ENCODE measurements at places on chromosomes 12 and 14.
A peak's percentile ranks its signal among the peaks of the same experiment; 100 is the strongest.

- no peak for DNase-seq
Observed at GRCh38 chr12:10363914-10364814, 25.7 kb downstream of the KLRK1 start.

DNA sequence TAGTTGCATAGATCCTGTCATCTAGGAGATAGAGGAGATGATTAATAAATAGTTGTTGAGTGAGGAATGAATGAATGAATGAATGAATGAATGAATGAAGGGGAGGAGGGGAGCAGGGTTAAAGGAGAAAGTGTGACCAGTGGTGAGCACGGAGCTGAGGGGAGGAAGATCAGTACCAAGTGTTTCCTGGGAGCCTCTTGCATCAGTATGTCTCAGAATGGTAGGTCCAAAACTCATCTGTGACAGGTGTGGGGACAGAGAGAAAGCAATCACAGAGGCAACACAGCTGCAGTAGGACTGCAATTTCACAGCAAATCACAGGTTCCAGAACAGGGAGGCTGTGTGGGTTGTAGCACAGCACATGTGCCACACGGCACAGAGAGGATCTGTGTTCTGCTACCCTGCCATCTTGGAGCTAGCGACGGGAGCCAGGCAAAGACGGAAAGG, 14.5 kb upstream of the TNFRSF1A start:
- DNase-seq, result no peak

GRCh38 chr12:21801522-21802288, 27.2 kb upstream of the KCNJ8 start:
- no peak for DNase-seq

DNA sequence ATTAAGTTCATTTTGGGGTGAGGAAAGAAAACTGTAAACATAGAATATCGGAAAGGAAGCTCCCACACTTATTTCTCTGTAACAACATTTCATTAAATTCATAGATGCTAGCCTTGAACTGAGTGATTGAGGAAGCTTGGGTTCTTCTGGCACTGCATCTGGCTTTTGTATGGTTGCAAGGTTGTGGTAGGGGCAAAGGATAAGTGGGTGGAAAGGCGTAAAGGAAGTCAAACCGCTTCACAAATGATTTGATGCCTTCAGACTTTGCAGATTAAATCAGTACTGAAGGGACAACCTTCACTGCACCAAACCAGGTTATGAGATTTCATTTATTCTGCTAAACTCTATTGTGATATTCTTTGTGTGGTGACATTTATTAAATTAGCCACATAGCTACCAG, 28.1 kb upstream of the PAX9 start:
- DNase-seq, result no peak

DNA sequence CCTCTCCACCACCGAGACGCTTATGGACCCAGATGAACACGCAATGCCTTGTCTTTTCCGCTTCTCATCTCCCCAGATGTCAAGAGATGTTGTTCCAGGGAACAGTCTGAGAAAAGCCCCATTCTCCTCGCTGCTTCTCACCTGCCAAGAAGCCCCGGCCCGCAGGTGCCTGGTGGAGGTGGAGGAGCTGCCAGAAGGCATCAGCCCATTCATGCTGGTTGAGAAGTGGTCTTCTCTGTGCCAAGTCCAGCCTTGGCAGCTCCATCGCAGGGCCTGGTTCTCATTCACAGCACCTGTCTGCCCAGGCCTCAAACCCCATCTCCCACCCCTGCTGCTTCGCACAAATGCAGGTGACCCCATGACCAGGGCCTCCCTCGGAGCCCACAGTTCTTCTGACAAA, 42.3 kb upstream of the TMEM263 start:
- DNase-seq, result no peak

DNA sequence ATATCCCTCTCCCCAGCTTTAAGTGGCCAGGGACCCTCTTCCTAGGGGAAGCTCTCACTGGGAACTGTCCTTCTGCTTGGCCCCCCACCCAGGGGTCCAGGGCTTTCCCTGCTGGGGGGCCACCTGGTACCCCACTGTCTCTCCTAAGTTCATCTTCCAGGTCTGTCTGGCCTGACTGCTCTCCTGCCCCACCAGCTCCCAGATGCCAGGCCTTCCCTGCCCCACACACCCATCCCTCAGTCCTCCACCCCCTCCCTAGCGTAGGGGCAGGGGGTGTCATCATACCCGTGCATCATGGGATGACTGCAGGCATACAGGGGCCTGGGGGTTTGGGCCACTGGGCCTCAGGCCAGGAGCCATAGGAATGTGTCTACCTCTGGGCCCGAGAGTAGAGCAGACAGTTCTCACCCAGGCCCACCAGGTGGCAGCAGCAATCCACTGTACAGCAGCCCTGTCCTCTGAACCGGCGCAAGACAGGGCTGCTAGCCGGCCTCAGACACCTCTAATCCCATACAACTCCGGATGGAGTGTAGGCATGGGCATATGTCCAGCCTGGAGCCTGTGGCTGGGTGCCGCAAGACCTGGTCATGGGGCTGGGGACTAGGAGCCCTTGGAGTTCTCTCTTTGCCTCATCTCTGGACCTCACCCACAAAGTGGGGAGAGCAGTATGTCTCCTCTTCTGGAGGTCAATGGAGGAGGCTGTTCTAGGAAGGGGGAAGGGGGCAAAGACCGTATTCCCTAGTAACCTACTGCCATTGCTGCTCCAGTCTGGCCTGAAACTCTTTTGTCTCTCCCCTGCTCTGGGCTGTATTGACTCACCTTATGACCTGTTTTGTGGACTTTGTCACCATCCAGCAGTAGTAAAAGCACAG, 10.0 kb upstream of the SMARCD1 start:
- DNase-seq, result peak; percentile 88

DNA sequence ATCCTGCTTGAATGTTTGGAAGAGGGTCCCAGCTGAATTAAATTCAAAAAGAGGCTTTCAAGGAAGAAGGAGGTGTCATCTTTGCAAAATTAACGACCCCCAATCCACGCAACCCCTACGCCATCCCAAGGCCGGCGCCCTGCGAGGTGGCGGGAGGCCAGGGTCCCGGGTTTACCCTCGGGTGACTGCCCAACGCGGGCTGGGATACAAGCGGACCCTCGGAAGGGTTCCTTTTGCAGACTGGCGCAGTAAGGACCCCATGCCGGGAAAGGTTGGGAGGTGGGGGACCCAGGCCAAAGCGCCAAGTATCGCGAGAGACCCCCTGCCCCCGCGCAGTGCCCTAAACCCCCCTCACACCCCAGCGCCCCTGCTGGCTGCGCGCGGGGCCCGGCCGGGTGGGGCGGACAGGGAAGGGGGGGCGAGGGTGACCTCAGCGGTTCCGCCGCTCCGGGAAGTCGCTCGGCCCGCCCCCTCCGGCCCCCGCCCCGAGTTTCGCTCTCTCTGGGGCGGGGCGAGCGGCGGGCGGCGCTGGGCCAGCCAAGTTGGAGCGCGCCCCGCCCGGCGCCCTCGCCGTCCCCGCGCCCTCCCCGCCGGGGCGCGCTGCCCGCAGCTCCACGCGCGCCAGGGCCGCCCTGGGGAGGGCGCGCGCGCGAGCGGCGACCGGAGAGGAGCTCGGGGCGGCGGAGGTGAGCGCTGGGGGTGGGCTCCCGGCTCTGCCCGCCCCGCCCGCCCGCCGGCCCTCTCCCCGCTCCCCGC, 708 bp upstream of the ZBTB42 start:
- no peak for DNase-seq

DNA sequence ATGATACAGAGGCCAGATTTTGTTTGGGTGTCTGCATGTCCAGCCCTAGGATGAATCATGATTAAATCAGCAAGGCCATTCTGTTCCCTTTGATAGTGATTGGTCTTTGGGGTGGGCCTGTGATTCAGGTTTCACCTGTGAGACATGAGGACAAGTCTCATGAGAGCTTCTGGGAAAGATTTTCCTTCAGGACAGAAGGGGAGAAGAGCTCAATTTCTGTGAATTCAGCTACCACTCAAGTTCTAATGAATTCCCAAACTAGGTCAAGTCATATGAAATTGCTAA, 73.4 kb downstream of the ZNF664 start:
- DNase-seq, result no peak

DNA sequence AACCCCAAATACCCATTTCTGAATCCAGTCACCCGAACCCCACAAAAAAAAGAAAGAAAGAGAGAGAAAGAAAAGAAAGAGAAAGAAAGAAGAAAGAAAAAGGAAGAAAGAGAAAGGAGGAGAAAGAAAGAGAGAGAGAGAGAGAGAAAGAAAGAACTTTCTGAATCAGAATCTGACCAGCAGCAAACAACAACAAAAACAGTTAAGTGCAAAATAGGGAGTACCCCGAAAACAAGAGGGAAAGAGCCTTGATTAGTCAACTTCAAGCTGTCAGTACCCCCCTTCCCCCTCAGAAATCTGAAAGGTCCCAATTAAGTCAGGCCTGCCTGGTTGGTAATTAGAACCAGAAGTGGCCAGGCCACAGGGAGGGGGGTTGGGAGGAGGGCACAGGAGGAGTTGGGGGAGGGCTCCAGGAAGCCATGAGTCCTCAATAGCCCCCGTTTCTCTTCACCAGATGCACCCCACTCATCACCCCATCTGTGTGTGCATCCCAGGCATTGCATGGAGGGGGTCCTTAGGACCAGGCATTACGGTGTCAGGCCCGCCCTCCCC, 9.8 kb downstream of the RARG start:
- no peak for DNase-seq

DNA sequence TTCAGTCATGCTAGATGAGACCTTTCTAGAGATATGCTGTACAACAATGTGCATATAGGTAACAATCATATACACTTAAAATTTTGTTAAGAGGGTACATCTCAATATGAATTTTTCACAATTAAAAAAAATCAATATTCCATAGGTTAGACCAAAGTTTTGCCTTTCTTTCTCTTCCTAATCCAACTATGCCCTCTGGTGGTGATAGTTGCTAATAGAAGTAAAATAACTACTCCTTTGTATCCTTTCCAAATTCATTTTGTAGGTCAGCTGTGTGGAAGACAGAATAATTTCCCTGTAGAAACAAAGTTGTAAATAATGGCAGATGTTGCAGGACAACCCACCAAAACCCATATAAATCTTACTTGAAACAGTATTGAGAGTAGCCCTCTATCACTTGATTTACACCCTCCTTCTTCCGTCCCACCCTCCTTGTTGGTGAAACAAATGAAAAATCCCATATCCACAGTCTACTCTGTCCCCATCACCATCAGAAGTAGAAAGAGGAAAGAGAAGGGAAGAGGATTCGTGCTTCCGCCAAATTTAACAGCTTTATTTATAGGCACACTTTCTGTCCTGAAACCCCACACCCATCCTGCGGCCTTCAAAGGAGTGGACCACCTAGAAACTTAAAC, 34.2 kb upstream of the KICS2 start:
- DNase-seq, result no peak

- DNase-seq, result no peak
Observed at GRCh38 chr12:79674629-79675028, 16.1 kb downstream of the PAWR start.

DNA sequence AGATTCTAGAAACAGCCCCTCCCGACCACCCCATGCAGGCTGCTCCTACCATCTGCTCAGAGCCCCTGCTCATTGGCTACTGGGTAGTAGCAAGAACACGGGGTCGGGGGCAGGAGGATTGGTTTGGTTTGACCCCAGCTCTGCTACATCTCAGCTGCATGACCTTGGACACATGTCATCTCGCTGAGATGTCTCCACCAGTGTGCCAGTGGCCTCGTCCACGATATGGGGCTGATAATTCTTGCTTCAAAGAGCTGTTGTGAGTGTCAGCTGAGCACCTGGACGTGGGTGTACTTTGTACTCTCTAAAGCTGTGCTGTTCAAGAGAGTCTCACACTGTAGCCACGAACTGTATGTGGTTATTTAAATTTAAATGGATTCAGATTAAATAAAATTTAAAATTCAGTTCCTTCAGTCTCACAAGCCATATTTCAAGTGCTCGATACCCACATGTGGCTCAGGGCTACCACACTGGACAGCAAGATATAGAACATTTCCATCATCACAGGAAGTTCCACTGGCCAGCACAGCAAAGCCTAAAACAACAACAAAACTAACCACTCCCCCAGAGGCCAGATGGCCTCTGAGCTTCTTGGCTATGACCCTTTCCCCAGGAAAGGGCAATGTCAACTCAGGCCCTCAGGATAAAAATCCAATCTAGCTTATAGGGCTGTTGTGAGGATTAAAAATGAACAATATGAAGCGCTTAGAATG, 18.6 kb downstream of the LTBP2 start:
- DNase-seq, result peak; percentile 69

- DNase-seq, result no peak
Observed at GRCh38 chr12:89328151-89329030, 23.9 kb downstream of the DUSP6 start.

DNA sequence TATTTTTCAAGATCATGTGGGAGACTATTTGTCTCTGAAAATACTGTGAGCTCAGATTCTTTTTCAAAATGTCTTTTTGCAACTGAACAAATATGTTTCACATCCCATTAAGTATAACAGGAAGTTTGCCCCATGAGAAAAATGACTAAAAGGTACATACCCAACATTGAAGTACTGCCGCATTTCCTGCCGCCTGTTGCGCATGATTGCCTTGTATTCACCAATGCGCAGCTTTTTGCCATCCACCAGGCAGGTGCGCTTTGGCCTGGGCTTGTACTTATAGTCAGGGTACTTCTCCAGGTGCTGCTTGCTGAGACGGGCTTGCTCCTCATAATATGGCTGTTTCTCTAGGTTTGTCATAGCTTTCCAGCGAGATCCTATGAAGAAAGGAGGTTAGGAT, 413.2 kb downstream of the SOX5 start:
- DNase-seq, result no peak

- no peak for DNase-seq
Observed at GRCh38 chr12:11758087-11758486, 108.6 kb downstream of the ETV6 start.

- DNase-seq, result no peak
Observed at GRCh38 chr12:129145381-129145780, 292.1 kb downstream of the GLT1D1 start.

DNA sequence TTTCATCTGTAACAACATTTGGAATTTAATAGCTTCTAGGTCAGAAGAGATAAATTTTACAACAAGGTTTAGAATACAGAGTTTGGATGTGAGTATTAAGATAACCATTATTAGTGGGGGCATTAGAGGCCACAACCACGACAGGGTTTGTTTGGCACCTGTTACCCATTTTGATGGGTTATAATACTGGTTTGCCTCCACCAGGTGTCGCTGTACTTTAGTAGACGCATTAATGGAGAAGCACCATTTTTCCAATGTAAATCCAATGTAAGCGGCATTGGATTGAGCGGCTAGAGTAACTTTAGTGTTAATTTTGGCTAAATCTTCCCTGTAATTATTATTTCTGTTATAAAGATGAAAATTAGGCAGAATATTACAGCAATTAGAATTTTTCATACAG, 136.2 kb downstream of the SLCO1B3 start:
- peak; percentile 29 for DNase-seq

- no peak for DNase-seq
Observed at GRCh38 chr12:124668602-124669001, 101.2 kb upstream of the NCOR2 start.

DNA sequence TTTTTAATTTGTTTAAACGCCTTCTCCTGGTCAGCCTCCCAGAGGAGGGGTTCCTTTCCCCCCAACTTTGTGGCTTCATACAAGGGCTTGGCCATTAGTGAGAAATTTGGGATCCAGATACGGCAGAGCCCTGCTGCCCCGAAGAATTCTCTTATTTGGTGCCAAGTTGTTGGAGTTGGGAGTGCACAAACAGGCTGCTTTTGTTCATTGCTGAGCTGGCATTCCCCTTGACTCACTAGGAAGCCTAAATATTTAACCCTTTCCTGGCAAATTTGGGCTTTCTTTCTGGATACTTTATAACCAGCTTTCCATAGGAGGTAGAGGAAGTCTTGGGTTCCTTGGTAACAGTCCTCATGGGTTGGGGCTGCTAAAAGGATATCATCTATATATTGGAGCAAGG, 10.3 kb upstream of the ADAM21 start:
- DNase-seq, result no peak

Measured in WERI-Rb-1 (cell line).